Adrenal gland (tissue), 19 donors: ENCODE measurements at places on chromosomes 5 and 9. TPM values are rescaled to one million over a fixed set of nuclear protein-coding genes. Genes with fewer than 3 reads are reported as not detected.

- peaks cover 7% of the 10 kb centered on the region for H3K27me3 ChIP-seq
- no peak overlapping the region for H3K27ac ChIP-seq
- no peak for DNase-seq
- no peaks in the 10 kb centered on the region for H3K36me3 ChIP-seq
Observed at GRCh38 chr9:90872835-90873294, 71.2 kb downstream of the SYK start.

DIAPH1 gene
- total RNA-seq, result 73.7 TPM

- H3K4me1 ChIP-seq, result no peaks in the 10 kb centered on the region
- H3K27me3 ChIP-seq, result no peaks in the 10 kb centered on the region
- DNase-seq, result no peak
- H3K36me3 ChIP-seq, result no peaks in the 10 kb centered on the region
- no peak overlapping the region for H3K27ac ChIP-seq
- H3K4me3 ChIP-seq, result no peak overlapping the region
Observed at GRCh38 chr9:118129541-118129940, 425.3 kb downstream of the TLR4 start.

NR5A1 gene
- 303 TPM for total RNA-seq

DNA sequence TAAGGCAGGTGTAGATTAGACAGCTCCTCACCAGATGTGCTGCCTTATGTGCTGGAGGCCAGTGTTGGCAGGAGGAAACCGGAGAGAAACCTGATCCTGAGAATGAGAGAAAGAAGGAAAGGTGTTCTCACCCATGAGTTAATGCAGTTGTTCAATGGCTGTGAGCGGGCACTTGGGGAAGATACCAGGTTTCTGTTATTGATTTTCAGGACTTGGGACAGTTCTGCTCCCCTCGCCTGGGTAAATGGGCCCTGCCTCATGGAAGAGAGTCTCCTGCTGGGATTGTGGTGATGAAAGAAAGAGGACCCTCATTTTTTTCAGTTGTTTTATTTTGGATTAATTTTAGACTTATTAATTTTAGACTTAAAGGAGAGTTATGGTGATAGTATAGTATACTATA lies 59.5 kb downstream of the EGFLAM start:
- H3K36me3 ChIP-seq, result no peaks in the 10 kb centered on the region
- no peaks in the 10 kb centered on the region for H3K27me3 ChIP-seq
- no peak overlapping the region for H3K4me3 ChIP-seq
- DNase-seq, result no peak
- H3K27ac ChIP-seq, result no peak overlapping the region
- H3K4me1 ChIP-seq, result no peaks in the 10 kb centered on the region

DNA sequence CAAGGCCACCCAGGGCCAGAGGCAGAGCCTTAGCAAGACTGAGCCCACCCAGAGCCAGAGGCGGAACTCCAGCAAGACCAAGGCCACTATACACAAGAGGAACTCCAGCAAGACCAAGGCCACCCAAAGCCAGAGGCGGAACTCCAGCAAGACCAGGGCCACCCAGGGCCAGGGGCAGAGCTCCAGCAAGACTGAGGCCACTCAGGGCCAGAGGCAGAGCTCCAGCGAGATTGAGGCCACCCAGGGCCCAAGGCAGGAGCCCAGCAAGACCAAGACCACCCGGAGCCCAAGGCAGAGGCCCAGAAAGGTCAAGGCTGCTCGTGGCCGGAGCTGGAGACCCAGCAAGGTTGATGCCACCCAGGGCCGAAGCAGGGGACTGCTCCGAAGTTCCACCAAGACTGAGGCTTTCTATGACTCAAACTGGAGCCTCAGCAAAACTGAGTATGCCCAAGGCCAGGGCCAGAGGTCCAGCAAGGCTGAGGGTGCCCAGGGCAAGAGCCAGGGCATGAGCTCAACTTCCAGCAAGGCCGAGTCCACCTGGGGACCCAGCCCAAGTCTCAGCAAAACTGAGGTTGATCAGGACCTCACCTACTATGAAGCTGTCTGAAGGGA lies 4.2 kb downstream of the TOR2A start:
- peaks cover 20% of the 10 kb centered on the region for H3K36me3 ChIP-seq
- DNase-seq, result peak; percentile 55
- no peak overlapping the region for H3K27ac ChIP-seq
- H3K27me3 ChIP-seq, result no peaks in the 10 kb centered on the region
- peaks cover 6% of the 10 kb centered on the region for H3K4me1 ChIP-seq

GCNT1 gene
- total RNA-seq, result 4.2 TPM

DNA sequence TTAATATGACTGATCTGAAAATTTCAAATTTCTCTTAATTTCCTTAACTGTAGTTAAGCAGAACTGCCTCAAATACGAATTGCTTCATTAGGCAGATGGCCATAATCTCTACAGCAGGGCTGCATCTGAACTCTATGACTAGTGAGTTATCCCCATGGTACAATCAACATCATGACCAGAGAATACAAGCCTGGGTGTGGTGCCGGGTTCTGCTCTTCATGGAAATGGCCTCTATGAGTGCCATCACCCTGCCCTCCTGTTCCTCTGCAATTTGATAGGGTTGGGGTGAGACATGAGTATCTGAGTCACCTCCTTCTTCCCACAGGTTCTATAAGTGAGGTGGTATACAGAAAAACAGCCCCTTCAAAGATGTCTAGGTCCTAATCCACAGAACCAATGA lies 235.9 kb downstream of the AP3B1 start:
- no peak overlapping the region for H3K4me3 ChIP-seq
- no peaks in the 10 kb centered on the region for H3K4me1 ChIP-seq
- DNase-seq, result no peak
- H3K36me3 ChIP-seq, result no peaks in the 10 kb centered on the region
- no peak overlapping the region for H3K27ac ChIP-seq
- no peaks in the 10 kb centered on the region for H3K27me3 ChIP-seq
